ENCODE measurements at places on chromosomes 1 and 21.

DNA sequence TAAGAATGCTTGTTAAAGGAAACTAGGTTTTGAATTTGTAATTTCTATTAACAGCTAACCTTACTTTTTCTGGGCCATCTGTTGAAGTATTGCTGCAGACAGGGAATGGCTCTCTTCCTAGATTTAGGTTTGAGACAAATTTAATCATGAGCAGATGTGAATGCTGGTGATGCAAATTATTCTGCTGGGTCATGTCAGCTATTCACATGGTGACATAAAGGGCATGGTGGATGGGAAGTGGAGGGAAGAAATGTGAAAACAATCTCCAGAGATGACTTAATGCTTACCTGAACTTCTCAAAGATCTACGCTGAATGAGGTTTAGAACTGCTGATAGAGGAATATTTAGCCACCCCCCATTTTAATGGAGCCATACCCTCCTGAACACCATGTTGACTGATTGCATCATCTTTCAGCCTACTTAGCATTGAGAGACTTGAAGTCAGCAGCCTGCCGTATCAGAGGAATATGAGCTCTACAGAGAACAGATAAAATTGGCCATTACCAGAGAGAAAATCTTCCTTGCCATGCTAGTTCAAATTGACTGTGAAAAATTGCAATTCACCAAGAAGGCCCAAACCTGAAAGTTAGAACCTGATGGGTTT lies 138.8 kb downstream of the HHAT start:
- DNase-seq, result no peak

- DNase-seq, result peak; percentile 14
Observed at GRCh38 chr1:3717715-3718601, 34.3 kb upstream of the CCDC27 start.

DNA sequence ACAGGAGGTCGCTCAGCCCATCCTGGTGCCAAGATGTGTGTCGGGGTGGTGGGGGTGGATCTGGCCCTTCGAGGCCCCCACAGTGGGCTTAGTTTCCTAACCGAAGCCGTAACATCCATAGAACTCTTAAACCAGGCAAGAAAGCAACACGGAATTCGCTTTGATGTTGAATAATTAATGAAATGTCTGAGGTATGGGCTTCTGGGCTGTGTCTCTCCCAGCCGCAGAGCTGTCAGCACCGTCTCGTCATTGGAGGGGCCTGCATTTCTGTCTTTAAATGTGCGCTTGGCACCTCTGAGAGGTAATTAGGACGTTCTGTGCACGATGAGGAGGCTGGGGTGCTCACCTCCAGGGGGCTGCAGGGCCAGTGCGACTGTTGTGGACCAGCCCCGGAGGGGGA lies 13.3 kb upstream of the PLCH2 start:
- no peak for DNase-seq

DNA sequence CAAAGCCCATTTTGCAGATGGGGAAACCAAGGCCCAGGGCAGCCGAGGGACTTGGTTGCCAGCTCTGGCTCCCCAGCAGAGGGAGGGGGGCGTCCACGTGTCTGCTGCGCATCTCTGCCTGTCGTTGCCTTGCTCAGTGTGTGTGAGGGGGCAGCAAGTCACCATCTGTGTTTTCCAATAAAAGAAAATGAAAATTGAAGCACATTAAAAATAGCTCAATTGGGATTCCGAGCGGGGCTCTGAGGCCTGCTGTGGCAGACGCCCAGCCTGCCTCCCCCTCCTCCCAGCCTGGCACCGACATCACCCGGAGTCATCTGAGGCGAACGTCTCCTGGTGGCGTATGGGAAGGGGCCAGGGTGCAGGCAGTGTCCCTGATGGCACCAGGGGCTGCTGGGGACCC lies 51.2 kb downstream of the EPHB2 start:
- DNase-seq, result no peak

- DNase-seq, result no peak
Observed at GRCh38 chr1:191134796-191135195, 657.1 kb upstream of the BRINP3 start.

DNA sequence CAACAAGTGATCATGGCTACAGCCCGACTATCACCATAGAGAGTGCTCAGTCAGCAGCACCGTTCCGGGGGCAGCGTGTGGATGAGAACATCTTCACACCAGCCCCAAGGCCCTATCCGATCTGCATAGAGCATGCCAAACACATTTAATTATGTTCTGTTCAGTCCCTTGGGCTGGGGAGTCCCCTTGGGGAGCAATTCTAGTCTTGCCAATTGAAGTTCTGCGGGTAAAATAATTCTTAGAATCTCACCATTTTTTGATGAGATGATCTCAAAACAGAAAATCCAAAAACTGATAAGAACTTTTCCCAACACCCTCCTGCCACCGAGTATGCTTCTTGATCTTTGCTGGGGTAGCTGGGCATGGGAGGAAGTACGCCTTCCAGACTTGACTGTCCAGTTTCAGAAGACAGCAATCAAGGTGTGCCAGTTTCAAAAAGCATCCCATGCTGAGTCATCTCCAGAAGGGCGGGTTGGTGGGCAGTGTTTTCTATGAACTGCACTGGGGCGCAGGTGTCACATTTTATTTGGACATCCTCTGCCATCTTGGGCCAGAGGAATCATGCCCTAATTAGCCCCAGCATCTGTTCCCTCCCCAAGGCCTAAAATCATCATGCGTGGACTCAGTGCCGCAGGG lies 20.8 kb upstream of the PTPRF start:
- DNase-seq, result no peak

DNA sequence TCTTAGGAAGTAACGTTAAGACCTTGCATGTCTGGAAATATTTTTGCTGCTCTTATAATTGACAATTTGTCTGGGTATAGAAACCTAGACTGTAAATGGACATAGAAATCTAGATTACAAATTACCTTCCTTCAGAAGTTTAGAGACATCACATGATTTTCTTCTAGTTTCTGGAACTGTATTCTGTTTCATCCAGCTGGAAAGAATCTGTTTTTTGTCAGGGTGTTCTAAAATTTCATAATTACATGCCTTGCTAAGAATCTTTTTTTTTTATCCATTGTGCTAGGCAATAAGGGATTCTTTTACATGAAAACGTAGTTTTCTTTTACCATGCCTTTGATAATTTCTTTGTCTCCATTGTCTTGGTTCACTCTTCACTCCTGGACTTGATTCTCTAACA lies 20.7 kb upstream of the S100A7 start:
- DNase-seq, result no peak

GRCh38 chr1:5485968-5486696 lies 506.1 kb downstream of the NPHP4 start:
- DNase-seq, result no peak

GRCh38 chr1:31955917-31956736 lies 18.0 kb upstream of the PTP4A2 start:
- DNase-seq, result peak; percentile 96

- DNase-seq, result no peak
Observed at GRCh38 chr1:110673805-110674336, 869 bp downstream of the KCNA3 start.

DNA sequence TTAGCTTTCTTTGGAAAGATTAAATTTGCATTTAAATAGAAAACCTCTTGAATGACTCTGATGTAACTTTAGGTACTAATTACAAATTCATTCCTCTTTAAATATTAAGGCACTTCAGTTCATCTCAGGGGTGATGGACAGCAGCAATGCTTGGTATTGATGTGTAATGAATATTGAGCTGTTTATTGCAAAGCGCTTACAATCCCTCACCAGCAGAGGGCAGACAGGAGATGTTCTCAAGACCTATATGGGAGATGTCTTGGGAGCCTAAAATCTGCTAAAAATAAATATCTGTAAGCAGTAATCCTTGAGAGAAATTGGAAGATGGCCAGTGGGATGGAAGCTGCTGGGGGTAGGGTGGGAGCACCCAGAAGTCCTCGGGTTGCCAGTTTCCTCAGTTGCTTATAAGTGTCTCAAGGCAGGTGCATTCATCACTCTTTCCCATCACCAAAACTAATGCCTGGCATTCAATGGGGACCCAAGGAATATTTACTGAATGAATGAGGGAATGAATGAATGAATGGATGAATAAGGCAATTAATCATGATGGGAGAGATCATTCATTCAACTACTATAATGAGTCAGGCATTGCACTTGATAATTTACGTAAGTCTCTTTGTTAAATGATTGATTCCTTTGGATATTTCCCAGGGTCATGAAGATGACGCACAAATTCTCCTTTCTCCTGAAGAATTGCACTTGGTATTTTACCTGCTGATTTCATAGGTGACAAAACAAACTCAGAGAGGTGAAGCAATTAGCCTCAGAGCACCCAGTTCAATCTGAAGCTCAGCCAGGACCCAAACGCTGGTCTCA lies 2.3 kb downstream of the KLHDC8A start:
- peak; percentile 49 for DNase-seq

DNA sequence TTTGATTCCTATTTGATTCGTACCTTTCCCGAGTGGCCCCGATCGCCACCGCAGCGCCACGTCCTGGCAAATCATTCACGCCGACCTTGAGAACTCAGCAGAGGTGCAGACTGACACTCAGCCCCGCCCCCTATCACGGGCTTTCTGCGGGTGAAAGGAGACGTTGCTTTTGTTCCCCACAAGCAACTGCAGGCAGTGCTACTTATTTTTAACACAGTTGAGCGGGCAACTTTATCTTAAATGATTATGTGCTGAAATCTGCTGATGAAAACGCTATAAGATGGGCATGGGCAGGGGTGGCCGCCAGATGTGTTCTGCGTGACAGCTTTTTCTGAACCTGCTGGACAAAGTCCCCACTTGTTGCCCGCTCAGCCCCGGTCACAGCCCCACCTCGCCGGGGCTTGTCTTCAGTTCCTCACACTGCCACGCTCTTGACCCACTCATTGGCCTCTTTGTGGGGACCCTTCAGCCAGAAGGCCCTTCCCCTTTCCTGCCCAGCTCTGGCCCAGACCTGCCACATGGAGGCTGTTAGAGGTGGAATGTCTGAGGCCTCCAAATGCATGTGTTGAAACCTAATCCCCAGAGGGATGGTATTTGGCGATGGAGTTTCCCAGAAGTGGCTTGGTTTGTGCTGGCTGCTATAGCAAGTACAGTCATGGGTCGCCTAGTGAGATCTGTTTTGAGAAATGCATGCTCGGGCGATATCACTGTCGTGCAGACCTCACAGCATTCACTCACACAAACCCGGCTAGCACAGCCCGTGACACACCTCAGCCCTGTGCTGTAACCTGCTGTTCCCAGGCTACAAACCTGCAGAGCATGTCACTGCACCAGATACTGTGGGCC lies 15.7 kb upstream of the PDXK start:
- no peak for DNase-seq

GRCh38 chr1:61007534-61008364 lies 74.6 kb upstream of the NFIA start:
- DNase-seq, result no peak

DNA sequence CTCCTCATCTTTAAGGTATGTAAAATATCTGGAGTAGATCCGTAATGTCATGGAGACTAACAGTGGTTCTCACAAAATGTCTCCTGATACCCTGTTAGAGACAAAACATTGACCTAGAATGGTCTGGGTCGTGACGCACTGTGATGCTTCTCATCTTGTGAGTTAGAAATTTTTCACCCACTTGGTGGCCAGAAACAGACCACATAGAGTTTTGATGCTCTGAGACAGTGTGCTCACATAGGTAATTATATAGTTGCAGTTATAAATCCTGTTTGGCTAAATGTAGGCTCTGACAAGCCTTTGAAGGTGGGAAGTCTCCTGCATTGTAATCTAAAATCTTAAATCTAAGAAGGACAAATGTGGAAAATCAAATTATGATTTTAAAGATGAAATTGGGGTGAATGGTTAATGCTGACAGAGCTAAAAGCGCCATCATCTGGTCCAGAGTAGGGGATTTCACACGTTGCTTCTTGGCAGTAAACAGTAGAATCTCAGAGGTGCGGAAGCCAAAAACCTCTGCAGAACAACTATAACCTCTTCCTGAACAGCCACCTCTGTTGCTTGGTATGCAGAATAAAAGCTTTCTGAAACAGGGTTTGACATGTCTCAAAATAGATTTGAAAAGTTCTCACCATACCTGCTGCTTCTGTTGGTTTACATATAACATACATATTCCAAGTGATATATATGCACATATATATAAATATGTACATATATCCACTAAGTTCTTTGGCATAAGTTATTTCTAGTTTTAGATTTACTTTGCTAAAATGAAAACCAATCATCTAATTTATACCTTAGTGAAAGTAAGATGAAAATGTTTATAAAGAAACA lies 17.1 kb downstream of the RPAP2 start:
- DNase-seq, result no peak

DNA sequence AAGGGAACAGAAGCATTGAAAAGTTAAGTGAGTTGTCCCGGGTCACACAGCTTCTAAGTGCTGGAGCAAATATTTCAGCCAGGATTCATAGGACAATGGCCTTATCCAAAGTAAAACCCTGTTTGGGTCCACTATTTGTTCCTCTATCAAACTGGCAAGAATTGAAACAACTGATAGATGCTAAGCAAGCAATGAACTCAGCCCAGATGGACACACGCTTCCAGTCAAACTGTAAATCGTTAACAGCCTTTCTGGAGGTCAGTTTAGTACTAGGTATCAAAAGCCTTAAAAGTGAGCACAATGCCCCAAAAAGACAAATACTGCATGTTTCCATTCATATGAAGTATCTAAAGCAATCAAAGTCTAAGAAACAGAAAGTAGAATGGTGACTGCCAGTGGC lies 779 bp upstream of the SVBP start:
- DNase-seq, result no peak

DNA sequence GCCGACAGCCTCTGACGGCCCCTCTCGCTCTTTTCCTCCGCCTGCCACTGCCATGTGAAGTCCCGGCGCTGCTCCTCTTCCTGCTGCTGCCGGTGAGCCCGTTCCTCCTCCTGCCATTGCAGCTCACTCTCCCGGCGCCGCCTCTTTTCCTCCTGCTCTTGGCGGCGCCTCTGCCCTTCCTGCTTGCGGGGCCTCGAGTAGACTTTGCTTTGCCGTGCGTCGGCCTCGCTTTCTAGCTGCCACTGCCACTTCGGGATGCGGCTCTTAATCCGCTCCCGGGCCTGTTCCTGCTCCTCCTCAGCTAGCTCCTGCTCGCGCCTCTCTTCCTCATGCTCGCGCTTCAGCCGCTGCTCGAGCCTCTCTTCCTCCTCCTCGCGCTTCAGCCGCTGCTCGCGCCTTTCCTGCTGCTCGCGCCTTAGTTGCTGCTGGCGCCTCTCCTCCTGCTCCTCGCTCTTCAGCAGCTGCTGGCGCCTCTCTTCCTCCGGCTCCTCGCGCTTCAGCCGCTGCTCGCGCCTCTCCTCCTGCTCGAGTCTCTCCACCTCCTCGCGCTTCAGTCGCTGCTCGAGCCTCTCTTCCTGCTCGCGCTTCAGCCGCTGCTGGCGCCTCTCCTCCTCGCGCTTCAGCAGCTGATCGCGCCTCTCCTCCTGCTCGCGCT lies 4.3 kb downstream of the TCHH start:
- peak; percentile 63 for DNase-seq

DNA sequence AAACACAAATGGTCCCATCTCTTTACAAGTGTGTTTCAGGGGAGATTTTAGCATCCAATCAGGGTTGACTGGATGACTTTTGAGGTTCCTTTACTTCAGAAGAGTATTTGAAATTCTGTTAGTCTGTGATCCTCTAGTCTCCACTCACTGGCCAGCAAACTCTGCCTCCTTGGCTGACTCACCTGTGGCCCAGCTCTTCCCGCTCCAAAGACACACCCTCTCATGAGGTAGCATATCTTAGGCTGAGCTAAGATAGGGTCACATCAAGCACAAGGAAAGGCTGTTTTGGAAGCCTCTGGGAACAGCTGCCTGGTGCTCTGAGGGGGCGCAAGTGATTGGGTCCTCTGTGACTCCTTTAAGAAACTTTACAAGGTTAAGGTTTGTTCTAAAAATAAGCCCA lies 102.3 kb upstream of the FGGY start:
- DNase-seq, result no peak

GRCh38 chr1:74388855-74389254 lies 123.6 kb downstream of the LRRC53 start:
- no peak for DNase-seq

GRCh38 chr1:10065344-10065685 lies 32.6 kb downstream of the UBE4B start:
- peak; percentile 60 for DNase-seq

All from HL-60 (cell line).